Activated CD4-positive, alpha-beta T cell treated with anti-CD3 and anti-CD28 coated beads for 1 hour (primary cell): ENCODE measurements at places on chromosomes 11 and 22.
A peak's percentile ranks its signal among the peaks of the same experiment; 100 is the strongest.

DNA sequence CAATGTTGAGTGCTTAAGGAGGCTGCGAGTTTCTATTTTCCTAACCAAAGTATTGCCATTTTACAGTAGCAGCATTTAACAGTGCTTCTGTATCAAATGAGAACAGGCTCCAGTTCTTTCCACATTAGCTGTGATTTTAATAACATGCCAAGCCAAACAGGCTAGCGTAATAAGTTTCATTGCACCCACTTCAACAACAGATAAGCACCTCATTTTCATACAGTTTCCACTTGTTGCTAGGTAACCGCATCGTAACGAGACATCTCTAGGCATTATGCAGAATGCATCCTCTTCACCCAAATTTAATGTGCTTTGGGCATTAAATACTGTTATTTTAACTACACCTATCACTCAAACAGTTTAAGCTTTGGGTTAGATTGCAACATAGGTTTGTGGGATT is 79.0 kb downstream of the CADM1 start:
- DNase-seq = no peak

DNA sequence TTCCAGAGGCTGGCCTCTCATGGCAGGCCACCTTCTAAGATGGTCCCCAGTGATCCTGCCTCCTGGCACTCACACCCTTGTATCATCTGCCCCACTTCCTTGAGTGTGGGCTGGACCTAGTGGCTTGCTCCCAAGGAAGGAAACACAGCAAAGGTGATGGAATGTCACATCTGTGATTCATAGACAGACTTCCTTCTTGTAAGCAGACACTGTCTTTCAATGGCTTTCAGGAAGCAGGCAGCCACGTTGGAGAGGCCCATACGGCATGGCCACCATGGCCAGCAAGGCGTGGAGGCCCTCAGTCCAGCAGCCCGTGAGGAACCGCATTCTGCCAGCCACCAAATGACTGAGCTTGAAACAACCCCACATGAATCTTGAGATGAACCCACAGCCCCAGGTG is 11.3 kb downstream of the LMO1 start:
- no peak for DNase-seq

- no peak for DNase-seq
Observed at GRCh38 chr11:119754199-119754598, 25.2 kb upstream of the NECTIN1 start.

DNA sequence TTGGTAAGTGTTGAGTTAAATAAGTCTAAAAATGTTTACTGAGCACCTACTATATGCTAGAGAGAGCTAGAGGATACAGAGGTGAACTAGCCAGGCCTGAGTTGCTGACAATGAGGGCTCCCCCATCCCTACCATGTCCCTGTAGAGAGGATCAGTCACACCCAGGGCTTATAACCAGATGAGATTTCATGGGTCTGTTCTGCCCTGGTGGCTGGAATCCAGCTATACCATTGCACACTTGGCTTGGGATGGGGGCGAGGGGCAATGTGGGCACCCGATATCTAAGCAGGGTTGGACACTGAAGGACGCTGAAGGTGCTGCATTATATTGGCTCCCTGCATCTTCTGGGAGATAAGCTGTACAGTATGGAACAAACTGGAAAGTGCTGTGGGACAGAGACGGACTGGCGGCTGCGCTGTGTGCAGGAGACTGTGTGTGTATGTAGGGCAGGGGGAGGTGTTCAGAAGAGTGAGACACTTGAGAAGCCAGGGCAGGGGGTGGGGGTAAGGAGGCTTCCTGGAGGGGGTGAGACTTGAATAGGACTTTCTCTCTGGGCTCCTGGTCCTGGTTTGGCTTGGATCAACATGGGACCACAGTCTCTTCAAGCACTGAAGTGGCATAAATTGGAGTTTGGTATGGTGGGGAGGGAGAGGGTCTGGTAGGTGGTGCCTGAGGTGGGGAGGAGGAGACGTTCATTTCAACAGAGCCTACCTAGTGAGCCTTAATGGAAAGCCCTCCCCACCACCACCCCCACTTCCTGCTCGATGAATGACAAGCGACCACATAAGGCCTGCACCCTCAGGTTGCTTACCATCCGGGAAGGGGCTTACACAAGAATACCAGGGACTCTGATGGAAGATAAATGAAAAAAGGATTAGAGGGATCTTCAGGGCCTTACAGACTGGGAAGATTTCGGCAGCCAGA is 1.8 kb downstream of the CD82 start:
- DNase-seq = peak; percentile 29

GRCh38 chr11:30316237-30316636 is 6.7 kb upstream of the ARL14EP start:
- DNase-seq = no peak

DNA sequence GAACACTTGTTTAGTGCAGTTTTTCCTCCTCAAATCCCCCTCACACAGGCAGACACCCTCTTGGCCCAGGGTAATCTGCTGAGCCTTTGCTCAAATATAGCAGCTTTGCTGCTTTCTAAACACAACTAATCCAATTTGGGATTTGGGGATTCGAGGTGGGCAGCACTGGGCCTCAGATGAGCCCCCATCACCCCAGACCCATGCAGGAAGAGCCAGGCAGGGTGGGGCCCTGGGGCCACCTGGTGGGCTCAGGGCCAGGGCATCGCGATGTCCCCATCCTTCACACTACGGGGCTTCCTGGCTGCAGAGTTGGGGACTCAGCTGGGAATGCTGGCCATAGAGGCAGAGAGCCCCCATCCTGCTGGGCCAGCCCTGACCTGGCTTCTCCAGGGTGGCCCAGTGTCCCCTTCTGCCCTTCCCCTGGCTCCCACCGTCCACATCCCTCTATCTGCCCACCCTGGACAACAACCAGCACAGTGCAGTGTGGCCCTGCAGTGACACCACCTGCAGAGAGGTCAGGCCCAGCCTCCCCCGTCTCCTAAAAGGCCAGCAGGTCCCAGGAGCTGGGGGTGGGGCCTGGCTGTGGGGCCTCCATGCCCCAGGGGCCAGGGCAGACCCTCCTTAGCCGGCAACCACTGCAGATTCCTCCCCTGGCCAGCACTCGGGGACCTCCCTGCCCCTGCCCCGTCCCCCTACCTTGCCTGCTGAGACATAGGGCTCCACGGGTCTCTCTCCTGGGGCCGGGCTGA is 56.6 kb upstream of the CCDC188 start:
- DNase-seq = no peak
